ENCODE measurements at places on chromosomes 13 and 19.

GRCh38 chr19:38710928-38711725 lies 33.1 kb downstream of the CAPN12 start:
- DNase-seq, result no peak

DNA sequence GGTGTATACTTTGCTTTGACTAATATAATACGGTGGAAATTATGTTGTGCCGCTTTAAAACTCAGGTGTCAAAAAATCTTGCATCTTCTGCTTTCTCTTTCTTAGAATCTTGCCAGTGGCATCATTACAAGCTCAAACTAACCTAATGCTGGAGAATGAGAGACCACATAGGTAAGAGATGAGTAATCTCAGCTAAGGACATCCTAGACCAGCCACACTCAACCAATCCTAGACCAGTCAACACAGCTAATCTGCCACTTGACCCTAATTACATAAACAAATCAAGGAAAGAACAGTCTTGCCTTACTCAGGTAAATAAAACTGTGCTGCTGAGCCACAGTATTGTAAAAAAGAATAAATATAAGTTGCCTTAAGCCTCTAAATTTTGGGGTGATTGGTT lies 1323.9 kb upstream of the SPRY2 start:
- DNase-seq, result no peak

DNA sequence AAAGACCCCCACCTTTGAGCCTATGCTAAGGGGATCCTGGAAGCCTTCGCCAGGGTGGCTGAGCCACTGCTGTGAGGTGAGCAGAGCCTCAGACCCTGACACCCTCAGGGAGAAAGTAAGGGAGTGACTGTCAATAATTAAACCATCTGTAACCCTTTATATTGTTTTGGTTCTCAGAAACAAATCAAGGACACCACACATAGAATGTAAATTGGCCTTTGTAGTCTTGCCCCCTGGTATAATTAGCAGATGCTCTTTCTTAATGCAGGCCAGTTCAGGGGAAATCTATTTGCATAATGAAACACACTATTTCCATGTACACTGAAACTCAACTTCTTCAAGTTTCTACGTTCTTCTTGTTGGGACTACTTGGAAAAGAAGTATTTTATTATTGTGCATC lies 127.7 kb upstream of the EDNRB start:
- DNase-seq, result no peak

GRCh38 chr13:44808185-44808584 lies 181.1 kb downstream of the NUFIP1 start:
- no peak for DNase-seq

GRCh38 chr19:49601482-49602038 lies 10.6 kb downstream of the PRR12 start:
- no peak for DNase-seq

Measured in KBM-7 (cell line).